ENCODE measurements at places on chromosomes 5 and 9.

DNA sequence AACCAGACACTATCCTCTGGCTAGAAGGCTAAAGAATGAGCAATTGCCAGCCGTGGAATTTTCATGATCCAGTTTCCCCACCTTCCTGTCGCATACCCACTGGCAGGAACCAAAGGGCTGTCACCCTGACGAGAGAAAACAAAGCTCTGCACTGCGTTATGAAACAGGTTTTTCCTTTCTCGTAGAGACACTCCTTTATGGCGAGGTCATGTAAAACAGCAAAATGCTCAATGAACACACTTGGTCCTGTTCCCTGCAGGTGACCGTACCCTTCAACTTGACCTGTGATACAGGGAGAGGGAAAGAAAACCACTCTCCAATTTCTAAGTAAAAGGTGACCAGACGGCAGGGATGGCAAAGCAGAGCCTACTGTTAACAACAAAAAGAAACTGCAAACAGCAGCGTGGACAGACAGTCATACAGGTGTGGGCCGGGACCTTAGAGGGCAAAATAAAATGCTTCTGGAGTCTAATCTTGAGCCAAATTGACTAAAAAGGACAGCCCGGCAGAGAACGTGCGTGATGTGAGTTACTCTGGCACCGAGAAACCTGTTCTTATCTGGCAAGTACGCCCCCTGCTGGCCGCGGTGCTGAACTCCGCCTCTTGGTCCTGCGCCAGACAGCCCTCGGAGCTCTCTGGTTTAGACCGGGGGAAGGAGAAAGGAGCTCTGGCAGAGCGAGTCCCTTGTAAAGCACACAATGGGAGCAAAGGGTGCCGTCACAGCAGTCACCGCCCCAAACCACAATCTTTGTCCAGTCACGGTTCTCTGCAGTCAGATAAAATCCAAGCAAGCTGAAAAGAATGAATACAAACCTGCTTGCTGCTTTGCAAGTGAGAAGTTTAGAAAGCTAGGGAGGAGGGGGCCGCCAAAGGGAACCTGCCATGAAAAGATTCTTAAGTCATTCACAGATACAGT lies 98.9 kb downstream of the EFNA5 start:
- DNase-seq = peak; percentile 58

DNA sequence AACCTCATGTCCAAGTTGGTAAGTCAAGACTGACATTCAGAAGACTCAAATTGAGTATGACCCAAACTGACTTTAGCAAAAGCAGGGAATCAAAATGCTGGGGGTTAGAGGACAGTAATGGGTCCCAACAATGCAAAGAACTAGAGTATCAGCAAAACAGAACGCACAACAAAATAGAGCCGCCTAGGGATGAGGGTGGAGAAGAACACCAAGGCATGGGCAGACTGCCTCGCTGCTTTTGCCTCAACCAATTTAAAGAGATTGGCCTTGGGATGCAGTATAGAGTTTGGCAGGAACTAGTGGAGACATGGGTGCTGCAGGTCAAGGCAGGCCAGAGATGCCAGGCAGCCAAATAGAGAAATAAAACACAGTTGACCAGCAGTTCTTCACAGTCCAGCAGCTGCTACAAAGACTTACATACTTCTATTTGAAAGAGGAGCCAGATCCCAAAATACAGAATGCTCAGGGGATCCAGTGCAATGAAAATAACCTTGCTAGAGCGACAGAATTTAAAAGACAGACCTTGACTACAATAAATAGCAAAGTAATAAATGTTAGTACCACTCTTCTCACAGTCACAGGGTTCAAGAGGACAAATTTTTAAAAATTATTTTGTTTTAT lies 83.9 kb upstream of the NIPBL start:
- no peak for DNase-seq

DNA sequence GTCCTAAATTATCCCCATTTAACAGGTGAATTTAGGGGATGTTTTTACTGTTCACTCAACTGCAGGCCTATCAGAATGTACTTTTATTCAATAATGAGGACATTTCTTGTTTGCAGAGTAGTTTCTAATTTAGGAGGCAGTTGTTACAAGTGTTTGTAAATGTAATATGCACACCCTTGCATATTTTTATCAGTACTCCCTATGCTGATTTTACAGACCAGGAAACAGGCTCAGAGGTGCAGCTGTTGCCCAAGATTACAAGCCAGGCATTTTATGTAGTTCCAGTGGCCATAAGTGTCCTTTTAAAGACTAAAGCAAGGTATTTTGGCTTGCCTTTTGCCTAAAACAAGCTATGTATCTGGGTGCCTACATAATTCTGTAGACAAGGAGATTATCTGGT lies 47.6 kb upstream of the BRINP1 start:
- no peak for DNase-seq

- no peak for DNase-seq
These were observed 93.1 kb downstream of the CDK5RAP2 start for GRCh38 chr9:120486835-120487234.

DNA sequence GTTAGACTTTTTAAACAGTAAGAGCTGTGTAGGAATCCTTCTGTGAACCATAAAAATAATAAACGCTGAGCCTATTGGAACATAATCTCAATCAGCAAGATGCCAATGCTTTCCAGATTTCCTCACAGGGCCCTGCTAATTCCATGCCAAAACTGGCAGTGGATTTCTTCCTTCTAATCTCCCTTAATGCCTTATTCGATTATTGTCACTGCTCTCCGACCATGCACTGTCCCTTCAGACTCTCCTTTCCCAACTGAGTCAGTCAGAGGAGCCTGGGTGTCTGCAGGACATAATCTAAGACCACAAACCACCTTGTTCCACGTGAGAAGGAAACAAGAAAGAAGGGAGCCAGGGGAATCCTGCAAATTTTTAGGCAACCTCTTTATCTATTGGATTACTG lies at the start of gene GABRA6:
Gene GABRA6, plus strand, starts transcription at position 261 of the 400 bp plus-strand sequence. CDS start 269 bp downstream, outside the sequence.
- no peak for DNase-seq

DNA sequence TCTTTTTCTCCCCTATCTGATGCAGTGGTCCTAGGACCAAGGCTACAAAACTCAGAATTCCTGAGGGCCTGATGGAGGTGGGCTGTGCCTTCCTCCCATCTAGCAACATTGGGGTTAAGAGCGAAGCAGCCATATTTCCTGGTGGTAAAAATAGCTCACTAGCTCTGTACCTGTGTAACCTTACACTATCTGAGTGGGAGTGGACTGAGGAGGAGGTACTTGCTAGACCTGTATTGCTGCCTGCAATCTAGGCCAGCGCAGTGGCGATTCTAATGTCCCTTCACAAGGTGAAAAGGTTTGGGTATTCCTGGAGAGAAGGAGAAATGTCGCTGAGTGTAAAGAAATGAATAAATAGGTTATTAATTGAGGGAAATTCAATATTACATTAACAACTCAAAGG lies 80.2 kb upstream of the LIFR start:
- no peak for DNase-seq

GRCh38 chr5:119270960-119271757 lies 84.7 kb upstream of the TNFAIP8 start:
- no peak for DNase-seq

GRCh38 chr5:81825237-81825636 lies 74.3 kb upstream of the SSBP2 start:
- no peak for DNase-seq

GRCh38 chr9:126498331-126498730 lies 115.4 kb upstream of the LMX1B start:
- no peak for DNase-seq

GRCh38 chr9:124013309-124014210 lies 2.0 kb downstream of the LHX2 start:
- DNase-seq = no peak

GRCh38 chr5:15607076-15607475 lies 107.1 kb downstream of the FBXL7 start:
- no peak for DNase-seq

- no peak for DNase-seq
These were observed 515.5 kb downstream of the DMAC1 start for GRCh38 chr9:7284117-7284516.

DNA sequence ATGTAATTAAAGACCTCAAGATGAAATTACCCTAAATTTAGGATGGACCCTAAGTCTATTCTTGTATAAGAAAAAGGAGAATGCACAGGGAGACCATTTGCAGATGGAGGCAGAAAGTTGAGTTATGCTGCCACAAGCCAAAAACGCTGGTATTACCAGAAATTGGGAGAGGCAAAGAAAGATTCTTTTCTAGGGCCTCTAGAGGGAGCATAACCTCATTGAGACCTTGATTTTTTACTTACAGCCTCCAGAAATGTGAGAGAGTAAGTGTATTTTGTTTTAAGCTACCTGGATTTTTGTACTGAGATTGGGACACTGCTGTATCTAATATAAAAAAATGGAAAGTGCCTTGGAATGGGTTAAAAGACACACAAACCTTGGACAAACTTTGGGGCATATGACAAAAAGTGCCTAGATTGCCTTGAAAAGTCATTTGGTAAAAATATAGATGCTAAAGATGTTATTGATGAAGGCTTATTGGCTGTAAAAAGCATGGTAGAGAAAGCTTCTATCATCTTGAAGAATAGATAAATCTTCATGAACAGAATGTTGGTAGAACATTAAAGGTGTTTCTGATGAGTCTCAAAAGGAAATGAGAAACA lies 174.7 kb upstream of the PRDM9 start:
- no peak for DNase-seq

- no peak for DNase-seq
These were observed 415.6 kb downstream of the GADD45G start for GRCh38 chr9:90020276-90020871.

- DNase-seq = peak; percentile 92
These were observed 2.0 kb downstream of the VCAN start for GRCh38 chr5:83473346-83474160.

DNA sequence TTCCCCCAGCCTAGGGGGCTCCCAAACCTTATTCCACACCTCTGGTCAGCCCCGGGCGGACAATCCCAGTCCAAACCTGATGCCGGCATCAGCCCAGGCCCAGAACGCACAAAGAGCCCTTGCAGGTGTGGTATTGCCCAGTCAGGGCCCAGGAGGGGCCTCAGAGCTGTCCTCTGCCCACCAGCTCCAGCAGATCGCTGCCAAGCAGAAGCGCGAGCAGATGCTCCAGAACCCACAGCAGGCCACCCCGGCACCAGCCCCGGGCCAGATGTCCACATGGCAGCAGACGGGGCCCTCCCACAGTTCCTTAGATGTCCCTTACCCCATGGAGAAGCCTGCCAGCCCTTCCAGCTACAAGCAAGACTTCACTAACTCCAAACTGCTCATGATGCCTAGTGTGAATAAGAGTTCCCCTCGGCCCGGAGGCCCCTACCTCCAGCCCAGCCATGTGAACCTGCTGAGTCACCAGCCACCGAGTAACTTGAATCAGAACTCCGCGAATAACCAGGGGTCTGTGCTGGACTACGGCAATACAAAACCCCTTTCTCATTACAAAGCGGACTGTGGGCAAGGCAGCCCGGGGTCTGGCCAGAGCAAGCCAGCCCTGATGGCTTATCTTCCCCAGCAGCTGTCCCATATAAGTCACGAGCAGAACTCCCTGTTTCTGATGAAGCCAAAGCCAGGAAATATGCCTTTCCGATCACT lies 27.6 kb upstream of the LTC4S start:
- DNase-seq = no peak

GRCh38 chr5:168443533-168443932 lies 42.7 kb upstream of the RARS1 start:
- no peak for DNase-seq

DNA sequence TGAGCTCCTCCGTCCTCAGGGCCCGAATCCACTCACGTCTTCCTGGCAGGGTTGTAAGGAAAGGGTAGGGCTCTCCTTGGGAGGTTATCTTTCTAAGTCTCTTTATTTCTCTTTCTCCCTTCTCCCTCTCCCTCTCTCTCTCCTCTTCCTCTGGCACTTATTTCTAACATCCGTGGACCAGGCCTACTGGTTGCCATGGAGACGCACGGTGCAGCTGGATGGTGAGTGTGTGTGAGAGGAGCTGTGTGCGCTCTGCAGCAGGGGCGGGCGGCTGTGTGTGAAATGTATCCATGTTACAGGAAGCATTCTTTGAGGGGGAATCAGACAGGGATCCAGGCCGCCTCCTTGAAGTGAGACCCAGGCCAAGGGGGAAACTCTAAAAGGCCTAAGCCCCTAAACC lies 32.2 kb downstream of the PCDH1 start:
- peak; percentile 37 for DNase-seq

DNA sequence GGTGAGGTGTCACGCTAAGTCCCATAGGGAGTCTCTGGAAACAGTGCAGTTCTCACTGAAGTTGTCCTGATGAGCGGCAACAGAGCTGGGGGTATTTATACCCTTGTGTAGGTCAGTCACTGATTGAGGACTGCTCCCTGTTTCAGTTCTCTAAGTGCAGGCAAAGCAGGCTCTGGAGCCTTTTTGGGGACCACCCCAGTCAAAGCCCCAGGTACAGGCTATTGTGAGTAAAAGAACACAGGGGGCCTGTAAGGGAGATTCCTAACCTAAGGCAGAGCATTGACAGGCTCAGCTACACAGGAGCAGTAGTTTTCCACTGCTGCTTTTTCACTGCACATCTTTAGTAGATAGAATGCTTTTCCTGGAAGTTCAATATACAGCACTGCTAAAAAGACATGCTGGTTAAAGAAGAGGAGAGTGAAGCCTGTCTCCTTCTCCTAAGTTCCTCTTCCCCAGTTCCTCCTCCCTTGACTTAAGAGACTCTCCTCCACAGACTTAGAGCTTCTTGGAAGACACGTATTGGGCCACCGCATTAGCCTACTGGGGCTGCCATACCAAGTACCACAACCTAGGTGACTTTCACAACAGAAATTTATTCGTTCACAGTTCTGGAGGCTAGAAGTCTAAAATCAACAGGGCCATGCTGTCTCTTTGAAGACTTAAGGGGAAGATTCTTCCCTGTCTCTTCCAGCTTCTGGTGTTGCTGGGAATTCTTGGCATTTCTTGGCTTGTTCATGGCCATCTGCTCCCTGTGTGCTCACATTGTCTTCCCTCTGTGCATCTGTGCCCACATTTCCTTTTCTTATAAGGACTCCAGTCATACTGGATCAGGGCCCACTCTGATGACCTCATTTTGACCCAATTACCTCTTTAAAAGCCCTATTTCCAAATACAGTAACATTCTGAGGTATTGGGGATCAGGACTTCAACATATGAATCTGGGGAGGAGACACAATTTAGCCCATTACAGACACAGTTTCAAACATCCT lies 221.0 kb downstream of the ESM1 start:
- no peak for DNase-seq

DNA sequence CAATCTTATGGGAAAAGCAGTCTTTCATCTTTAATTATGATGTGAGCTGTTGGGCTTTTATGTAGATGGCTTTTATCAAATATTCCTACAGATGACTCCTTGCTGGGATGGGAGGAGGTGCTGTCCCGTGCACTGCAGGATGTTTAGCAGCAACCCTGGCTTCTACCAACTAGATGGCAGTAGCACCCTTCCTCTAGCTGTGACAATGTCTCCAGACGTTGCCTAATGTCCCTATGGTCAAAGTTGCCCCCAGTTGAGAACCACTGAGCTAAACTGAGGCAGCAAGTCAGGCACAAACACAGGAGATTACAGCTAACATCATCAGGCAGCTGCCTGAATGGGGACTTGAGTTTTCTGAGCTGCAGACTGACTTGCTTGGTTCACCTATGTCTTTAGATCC lies 401.9 kb upstream of the PDE4D start:
- DNase-seq = no peak

- no peak for DNase-seq
These were observed 284.2 kb downstream of the NR3C1 start for GRCh38 chr5:143119291-143119769.

GRCh38 chr5:123582550-123583285 lies 70.7 kb downstream of the CSNK1G3 start:
- no peak for DNase-seq

All from amygdala (tissue), 56 donors.